ENCODE measurements at places on chromosomes 4 and X.

DNA sequence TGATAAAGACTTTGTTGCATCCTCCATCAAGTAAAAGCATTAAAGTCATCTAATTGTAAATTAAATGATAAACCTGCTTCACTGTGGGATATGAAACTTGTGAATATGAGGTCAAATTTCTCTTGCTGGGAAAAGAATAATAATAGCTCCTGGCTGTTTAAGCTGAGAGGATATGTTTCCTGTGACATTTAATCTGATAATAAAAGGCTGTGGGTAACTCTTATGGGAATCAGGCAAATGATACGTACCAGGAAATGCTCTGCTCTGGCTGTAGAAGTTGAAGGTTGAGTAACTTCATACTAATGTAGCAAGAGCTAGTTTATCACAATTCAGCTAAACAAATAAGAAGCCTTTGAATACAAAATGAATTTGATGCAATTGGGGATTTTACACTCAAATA lies 574.6 kb downstream of the RAPGEF2 start:
- DNase-seq, result no peak

- no peak for DNase-seq
These were observed 7.5 kb downstream of the IL13RA1 start for GRCh38 chrX:118734909-118735308.

DNA sequence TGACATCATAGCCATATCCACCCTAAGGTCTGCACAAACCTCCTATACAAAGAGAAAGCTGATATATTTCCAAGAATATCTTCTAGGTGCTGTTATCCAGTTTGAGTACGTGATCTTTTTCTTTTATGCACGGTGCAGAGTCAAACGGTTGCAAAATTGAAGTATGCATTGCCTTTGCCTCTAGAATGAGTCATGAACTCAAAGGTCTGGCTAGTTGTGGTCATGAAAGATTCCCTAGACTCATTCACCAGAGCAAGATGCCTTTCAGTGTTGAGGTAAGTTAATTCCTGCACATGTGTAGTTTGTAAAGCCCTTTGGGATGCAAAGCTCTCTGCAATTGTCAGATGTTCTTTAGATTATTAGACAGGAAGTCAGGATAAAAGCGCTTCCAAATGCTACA lies 704.4 kb downstream of the PCDH19 start:
- DNase-seq, result no peak

DNA sequence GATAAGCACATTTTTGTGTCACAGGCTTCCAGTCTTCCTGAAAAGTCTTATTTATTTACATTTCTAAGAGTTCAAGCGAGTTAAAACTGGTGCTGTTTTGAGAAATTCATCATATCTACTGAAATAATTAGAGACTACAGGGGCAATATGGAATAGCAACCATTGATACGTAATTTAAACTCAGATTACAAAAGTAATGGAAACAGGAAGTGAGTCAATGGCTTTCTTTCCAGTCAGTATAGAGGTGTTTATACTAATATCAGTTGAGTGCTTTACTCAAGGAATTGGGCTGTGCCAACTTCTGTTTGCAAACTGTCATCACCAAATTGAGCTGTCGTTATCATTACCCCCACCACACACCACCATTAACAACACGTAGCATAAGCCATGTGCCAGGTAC lies 222.7 kb downstream of the COL25A1 start:
- no peak for DNase-seq

GRCh38 chrX:17413228-17413627 lies 38.2 kb downstream of the NHS start:
- DNase-seq, result no peak

DNA sequence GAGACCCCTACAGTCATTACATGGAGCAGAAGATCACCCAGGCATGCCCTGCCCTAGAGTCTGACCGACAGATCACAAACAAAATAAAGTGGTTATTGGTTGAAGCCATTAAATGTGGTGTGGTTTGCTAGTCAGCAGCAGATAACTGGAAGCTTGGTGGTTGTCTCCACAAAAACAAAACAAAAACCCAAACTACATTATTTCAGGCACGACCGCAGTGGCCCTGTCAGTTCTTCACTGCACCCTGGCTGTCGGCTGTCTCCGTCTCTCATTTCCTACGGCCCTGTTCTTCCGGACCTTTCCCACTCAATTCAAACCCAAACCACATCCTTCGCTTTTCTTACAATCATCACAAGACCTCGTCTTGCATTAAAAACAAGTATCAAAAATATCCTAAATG lies 521.3 kb upstream of the ZFP42 start:
- no peak for DNase-seq

GRCh38 chrX:13090339-13091110 lies 46.1 kb upstream of the FAM9C start:
- no peak for DNase-seq

DNA sequence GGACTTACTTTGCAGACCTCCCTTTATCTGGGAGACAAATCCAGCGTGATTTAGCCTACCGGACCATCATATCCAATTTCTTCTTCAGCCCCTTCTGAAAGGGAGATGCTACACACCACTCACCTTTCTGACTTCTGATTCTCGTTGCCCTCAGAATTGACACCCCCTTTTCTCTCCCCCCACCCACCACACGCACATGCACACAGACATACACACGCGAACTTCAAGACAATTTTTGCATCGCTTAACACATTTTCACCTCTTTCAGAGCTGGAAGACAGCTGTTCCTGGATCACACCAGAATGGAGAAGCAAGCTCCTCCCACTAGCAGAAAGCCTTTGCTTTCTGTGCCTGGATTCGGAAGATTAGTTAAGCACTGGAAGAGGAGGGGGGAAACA lies 1.0 kb upstream of the SNCA start:
- no peak for DNase-seq

DNA sequence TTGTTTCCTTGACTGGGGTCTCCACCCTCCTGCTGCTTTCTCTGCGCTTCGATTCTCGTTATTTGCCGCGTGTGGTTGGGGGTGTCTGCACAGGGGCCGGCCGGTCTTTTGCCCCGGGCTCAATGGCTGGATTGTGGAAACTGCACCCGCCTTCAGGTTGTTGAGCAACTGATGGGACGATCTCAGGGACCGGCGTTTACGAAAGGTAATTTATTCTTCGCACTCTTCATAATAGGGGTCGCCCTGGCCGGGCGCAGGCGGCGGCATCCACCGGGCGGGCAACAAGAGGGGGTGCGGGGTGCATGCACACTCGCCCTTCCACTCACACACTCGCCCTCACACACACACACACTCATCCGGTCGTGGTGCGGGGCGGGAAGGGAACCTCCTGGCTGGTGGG lies 1.4 kb downstream of the ADGRL3 start:
- no peak for DNase-seq

DNA sequence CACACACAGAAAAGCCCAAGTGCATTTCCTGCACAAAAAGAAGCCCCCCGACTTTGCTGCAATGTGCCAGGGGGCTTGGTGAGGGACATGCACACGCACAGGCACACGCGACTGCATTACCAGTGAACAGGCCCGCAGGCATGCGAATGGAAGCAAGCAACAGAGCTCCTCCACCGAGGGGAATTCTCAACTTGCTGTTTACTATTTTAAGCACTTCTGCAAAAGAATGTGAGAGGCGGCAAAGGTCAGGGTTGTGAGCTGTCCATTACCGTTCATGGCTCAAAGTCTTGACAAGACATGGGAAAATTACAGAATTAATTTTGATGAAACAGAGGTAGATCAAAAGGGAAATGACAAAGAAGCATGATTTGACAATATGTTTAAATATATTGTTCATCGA lies 342.5 kb upstream of the NOCT start:
- no peak for DNase-seq

DNA sequence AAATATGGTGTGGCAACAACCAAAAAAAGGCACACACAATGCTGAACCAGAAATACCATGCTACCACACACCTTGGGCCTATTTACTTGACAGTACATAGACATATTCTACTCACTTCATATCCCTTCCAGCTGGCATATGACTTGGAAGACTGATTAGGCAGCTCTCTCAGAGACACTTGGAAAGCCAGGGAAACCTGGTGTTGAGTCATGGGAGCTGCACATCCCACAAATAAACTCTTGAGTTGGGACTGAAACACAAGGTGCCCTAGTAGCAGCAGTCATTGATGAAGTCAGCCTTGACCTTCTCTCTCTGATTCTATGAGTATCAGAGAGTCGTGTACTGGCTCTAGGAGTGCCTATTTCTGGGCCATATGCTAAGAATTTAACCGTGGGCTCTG lies 776.6 kb upstream of the LCORL start:
- no peak for DNase-seq

- DNase-seq, result no peak
These were observed 97.3 kb upstream of the ATP6AP2 start for GRCh38 chrX:40483502-40483901.

- DNase-seq, result no peak
These were observed 7.1 kb upstream of the SMARCA1 start for GRCh38 chrX:129530410-129530809.

DNA sequence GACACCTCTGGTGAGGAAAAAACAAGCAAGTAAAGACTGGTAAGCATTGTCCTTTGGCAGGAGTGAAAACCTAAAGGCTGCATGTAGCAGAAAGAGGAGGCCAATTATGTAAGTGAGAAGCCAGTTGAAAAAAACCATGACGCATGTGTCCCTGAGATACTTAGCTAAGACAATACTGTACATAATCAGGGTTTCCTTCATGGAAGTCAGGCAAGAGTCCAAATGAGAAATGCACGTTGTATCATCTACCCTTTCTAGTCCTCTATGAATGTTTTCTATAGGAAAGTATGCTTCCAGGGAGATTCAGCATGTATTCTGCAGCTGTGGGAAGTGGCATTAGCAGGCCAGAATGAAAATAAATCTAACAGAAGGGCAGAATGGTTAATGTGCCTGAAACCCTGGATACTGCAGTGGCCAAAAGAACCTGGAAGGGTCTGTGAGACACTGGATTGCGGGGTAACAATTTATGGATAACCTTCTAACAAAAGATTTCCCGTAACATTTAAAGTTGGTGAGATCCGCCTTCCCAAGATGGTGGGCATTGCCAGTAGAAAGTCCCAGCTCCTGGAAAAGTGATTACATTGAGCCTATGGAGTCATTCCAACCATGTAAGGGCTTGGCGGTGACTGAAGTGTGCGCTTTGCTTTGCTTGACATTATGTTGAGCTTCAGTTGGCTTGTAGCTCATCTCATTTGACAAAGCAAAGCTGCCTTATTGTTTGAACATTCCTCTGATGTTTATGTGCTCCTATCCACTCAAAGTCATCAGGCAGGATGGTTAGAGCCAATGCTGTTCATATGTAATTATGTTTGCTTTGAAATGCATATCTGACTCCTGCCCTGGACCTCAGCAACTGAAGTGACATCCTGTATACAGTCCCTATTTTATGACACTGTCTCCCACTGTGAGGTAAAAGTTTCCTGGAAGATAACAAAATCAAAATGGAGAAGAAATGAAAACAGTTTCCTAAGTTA lies 200.4 kb downstream of the ARHGAP24 start:
- DNase-seq, result no peak

DNA sequence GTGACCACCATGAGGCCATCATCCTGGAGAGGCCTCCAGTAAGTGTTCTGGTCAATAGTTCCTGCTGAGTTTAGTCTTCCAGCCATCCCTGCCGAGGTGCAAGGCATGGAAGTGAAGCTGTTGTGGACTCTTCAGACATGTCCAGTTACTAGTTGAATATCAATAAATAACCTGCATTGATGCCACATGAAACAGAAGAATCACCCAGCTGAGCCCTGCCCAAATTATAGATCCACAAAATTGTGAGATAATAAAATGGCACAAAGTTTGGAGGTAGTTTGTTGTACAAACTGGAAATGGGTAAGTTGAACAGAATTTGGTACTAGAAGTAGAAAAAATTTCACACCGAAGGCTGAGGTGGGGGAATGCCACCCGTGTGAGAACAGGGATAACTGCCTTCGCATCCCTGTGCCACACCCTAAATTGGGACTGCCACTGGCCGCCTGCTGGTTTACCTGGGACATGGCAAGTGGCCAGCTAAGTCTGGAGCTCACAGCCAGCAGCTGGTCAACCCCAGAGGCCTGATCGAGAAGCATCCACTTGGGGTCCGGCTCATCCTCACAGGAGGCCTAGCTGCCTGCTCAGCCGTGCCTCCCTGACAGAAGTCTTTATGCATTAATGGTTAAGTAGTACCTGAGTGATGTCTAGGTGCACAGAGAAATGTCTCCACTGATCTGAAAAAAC lies 184.5 kb downstream of the SPRY1 start:
- no peak for DNase-seq

- no peak for DNase-seq
These were observed 210.7 kb upstream of the PPP1R2C start for GRCh38 chrX:42988700-42989099.

GRCh38 chr4:101186567-101187184 lies 160.7 kb downstream of the PPP3CA start:
- no peak for DNase-seq

GRCh38 chr4:56979421-56980072 lies 851 bp downstream of the POLR2B start:
- peak; percentile 52 for DNase-seq

- no peak for DNase-seq
These were observed 222.4 kb downstream of the SHROOM3 start for GRCh38 chr4:76657443-76657842.

DNA sequence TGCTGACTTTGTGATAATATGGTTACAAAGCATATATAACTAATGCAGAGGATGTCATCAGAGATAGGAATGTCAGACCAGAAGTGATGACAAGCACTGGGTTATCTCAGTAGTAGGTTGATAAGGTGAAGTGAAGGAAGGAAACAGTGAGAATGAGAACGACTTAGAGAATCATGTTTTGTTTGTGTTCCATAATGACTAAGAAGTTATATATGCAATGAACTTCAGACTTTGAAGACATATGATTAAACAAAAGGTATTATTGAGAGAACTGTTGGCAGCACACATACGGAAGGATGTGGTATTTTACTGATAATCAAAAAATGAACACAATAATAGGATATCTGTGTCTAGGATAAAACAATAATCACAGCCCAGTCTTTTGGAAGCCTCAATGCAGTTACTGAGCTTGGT lies 18.3 kb upstream of the HHIP start:
- no peak for DNase-seq

DNA sequence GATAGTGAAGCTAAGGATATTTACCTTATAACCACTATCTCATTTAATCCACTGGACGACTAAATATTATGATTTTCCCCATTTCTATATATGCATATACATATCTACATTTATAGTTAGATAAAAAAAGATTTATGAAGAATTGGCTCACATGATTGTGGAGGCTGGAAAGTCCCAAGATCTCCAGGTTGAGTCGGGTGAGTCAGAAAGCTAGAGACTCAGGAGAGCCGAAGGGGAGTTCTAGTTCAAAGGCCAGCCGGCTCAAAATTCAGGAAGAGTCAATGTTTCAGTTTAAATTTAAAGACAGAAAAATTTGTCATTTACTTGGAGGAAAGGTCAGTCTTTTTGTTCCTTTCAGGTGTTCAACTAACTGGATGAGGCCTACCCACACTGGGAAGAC lies 158.2 kb upstream of the CPEB2 start:
- DNase-seq, result no peak

GRCh38 chrX:131802836-131803626 lies 220.1 kb upstream of the STK26 start:
- DNase-seq, result peak; percentile 28

DNA sequence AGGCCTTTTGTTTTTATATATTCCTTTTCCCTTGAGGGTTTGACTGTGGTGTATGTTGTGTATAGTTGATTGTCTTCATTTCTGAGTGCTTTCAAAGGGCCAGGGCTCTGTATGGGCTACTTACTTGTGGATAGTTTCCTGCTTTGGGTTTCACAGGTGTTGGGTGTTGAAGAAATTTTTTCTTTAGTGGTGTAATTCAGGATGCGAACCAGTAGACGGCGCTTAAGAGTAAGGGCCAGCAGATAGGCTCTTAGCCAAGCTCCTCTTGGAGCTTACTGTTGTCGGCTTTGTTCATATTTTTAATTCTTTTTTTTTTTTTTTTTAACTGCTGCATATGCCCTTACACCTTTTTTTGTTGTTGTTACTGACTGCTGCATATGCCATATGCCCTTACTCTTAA lies 276.3 kb upstream of the GALNT7 start:
- no peak for DNase-seq
